Stimulated activated CD4-positive, alpha-beta T cell treated with anti-CD3 and anti-CD28 coated beads, Interleukin-12 subunit alpha, Interleukin-12 subunit beta, amount 100 ng/mL, for 24 hours (primary cell): ENCODE measurements at places on chromosomes 3 and 15.

DNA sequence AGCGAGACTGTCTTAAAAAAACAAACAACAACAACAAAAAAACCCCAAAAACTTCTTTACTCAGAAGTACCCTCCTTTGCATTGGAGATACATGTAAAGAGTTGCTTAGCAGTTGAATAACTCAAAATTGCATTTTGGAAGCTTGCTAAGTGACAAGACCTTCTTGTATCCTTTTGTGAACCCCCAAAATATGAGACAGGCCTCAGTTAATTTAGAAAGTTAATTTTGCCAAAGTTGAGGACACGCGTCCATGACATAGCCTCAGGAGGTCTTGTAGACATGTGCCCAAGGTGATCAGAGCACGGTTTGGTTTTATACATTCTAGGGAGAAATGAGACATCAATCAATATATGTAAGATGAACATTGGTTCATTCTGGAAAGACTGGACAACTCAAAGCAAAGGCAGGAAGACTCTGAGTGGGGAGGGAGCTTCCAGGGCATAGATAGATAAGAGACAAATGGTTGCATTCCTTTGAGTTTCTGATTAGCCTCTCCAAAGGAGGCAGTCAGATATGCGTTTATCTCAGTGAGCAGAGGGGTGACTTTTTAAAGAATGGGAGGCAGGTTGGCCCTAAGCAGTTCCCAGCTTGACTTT is 1.7 kb upstream of the ARF4 start:
- DNase-seq = no peak

- no peak for DNase-seq
Measured at GRCh38 chr15:68502398-68502901, 70.5 kb upstream of the ITGA11 start.

- no peak for DNase-seq
Measured at GRCh38 chr15:82530006-82530405, 10.3 kb downstream of the RPS17 start.

DNA sequence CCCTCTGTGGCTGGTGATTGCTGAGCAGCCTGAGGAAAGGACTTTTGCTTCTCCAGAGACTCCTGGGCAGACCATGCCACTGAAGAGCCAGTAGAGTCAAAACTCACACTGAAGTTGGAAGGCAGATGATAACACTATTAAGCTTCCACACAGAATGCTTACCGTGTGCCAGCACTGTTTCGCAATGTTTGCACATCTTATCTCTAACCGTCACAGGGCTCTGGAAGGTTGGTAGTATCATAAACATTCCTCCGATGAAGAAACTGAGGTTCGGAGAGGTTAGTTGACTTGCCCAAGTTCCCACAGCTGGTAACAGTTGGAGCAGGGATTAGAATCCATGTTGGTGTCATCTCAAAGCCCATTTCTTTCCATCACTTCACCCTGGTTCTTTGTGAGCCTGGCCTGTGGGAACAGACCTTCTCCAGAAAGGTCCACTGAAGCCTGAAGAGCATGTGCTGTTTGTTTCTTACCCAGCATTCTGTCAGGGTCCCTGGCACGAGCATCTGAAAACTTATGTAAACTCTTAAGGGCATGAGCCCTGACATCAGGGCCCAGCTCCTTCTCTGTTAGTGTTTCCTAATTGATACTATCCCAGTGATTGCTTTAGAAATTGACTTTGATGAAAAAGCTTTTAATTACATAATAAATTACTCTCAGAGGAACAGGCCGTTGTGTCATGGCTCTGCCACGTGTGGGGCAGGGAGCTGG is 77.0 kb upstream of the PRR23C start:
- no peak for DNase-seq

DNA sequence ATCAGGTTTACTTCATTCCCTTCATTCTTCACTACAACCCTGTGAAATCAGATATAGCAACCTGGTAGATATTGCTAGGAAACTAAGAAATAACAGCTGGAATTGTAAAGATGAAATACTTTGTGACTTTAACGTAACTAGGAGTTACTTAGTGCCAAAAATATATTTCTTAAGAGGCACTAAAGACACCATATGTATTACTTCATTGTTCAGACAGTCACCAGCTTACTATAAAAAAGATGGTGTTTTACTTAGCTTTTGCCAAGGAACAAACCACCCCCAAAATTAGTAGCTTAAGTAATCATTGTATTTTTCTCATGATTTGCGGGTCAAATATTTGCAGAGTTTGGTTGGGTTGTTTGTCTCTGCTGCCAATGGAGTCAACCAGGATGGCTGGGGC is 62.5 kb downstream of the PROS1 start:
- no peak for DNase-seq

DNA sequence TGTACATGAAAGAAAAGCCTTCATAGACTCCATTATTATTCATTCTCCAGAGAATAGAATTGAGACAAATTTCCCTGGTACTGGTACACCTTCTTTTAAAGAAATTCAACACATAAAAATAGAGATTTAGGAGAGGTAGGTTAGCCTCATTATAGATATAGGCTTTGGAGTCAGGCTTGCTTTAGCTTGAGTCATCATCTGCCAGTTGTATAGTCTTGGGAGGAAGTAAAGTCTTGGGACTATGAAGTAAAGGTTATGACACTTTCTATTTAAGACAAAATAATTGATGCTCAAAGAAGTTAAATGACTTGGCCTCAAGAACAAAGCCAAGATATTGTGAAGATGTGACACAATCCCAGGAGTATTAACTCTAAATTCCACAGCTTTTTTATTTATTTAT is 4.3 kb downstream of the HRG start:
- DNase-seq = no peak

GRCh38 chr3:171986757-171987518 is 52.4 kb upstream of the FNDC3B start:
- no peak for DNase-seq

- no peak for DNase-seq
Measured at GRCh38 chr3:195916291-195916690, 7.9 kb upstream of the TNK2 start.

DNA sequence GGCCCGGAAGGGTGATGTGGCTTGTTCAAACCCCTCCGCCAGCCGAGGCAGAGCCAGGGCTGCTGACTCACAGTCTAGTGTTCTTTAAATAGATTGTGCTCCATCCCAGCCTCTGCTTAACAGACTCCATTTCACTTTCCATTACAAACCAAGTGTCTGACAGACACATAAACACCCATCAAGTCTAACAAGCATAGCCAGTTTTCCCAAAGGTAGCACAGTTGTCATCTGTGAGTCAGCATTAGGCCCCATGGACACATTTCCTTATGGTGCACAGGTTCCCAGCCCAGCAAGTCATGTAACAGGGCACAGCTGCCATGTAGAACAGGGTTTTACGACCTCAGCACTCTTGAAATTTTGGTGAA is 109.9 kb upstream of the RAP2B start:
- no peak for DNase-seq

GRCh38 chr3:37559461-37559860 is 302.2 kb upstream of the CTDSPL start:
- no peak for DNase-seq

- peak; percentile 7 for DNase-seq
Measured at GRCh38 chr15:65212097-65212496, 824 bp upstream of the CILP start.

DNA sequence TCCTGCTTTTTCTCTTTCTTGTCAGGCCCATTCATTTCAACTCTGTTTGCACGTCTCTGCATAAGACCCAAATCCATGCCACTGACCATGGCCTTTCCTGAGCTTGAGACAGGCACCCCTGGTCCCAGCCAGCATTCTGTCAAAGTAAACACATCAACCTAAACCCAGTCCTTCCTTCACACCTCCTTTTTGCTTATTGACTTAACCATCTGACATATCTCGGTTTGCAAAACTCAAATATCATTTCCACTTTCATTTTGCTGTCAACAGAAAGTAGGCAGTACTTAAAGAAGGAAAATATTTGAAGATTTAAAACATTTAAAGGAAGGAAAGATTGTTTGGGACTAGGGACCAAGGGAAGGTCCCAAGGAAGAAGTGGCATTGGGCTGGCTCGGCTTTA is 48.2 kb upstream of the KBTBD8 start:
- DNase-seq = no peak

DNA sequence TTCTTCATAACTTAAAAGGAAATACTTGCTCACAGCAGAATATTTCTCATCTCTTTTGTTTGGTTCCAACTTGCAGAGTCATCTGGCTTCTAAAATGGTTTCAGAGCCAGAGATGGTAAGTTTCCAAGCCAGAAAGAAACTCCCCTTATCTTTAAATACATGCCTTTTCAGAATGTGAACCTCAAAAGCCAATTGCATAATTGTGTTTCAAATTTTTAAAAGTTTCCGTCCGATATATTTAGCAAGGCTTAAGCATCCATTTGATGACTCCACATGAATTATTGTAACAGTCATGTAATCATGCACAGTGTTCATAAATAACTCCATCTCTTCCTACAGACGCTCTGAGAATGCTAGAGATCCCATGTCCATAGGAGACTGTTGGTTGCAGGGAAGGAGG is 40.6 kb upstream of the C3orf80 start:
- no peak for DNase-seq

- no peak for DNase-seq
Measured at GRCh38 chr3:182116386-182116785, 404.7 kb downstream of the SOX2 start.

- DNase-seq = no peak
Measured at GRCh38 chr3:161393803-161394202, 22.5 kb upstream of the SPTSSB start.

- DNase-seq = no peak
Measured at GRCh38 chr15:32718821-32719716, 1.3 kb downstream of the GREM1 start.

DNA sequence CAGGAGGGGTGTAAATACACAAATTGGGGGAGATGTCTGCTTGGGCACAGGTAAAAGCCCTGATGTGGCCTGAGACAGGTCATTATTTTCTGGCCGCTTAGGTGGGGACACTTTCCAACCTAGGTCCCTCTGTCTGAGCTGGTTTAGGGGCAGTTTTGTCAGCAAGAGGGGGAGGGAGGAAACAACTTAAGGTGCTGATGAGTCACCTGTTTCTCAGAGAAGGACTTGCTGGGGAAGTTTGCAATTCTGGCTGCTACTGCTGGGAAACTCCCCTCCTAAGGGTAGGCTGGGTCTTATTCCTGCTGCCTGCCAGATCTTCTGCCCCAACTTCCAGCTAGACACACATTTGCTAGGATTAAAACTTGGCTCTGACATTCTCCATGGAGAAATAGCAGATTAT is 4.8 kb upstream of the RHOV start:
- no peak for DNase-seq

DNA sequence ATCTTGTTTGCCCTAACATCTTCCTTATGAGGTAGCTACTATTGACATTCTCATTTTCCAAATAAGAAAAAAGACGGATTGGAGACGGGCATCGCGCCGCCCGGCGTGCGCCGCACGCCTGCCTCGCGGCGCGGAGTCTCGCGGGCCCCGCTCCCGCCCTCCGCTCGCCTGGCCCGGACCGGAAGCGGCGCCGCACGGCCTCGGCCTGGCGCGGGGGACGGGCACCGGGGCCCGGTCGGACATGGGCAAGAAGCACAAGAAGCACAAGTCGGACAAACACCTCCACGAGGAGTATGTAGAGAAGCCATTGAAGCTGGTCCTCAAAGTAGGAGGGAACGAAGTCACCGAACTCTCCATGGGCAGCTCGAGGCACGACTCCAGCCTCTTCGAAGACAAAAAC is 112.0 kb downstream of the IL12A start:
- DNase-seq = no peak
